ENCODE measurements at places on chromosomes 12 and 14.

DNA sequence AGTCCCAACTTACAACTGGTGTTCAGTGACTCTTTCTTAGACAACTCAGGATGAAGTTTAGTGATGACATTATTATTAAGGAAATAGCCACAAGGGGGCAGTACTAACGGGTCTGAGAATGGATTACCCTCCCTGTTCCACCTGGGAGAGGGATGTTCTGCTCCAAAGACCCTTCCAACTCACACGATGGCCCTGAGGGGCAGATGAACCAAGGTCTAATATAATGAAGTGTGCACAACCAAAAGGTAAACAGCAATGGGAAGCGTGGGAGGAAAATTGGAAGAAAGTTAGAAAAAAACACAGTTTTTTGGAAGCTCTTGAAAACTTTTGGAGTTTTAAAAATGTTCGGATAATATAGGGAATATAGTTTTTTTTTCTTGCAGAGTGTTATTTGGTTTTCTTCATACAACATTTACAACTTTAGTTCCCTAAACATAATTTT is 24.0 kb downstream of the FGF6 start:
- DNase-seq, result peak; percentile 49

GRCh38 chr14:62409169-62409568 is 636.1 kb downstream of the KCNH5 start:
- no peak for DNase-seq

DNA sequence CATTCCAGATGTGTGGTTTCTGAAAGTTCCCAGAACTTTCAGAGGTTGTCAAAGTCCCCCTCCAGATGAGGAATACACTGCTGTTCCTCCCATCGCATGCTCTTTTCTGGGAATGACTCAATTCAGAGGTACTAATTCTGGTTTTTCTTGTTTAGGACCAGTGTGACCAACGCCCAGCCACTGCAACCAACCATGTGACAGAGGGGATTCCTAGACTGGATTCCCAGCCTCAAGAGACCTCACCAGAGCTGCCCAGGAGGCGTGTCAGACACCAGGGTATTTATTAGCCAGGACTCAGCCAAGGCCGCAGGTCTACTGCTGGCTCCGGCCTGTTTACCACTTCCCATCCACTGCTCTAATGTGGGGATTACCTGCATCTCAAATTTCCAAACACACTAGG is 24.2 kb downstream of the TRAFD1 start:
- DNase-seq, result no peak

DNA sequence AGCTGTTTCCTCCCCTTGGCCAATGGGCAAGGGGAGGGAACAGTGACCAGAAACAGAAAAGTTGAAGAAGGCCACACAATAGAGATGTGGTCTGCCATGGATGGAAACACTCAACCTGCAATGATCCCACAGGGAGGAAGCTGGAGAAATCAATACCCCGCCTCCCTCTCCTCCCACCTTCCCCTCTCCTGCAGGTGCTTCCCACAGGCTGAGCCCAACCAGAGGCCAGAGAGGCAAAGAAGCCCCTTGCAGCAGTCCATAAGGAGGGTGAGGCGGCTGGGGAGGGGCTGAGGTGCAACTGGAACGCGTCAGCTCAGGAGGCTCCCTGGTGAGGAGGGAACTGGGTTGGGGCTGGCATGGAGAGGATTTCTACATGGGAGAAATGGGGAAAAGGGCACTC is 84.0 kb downstream of the RNF34 start:
- no peak for DNase-seq

DNA sequence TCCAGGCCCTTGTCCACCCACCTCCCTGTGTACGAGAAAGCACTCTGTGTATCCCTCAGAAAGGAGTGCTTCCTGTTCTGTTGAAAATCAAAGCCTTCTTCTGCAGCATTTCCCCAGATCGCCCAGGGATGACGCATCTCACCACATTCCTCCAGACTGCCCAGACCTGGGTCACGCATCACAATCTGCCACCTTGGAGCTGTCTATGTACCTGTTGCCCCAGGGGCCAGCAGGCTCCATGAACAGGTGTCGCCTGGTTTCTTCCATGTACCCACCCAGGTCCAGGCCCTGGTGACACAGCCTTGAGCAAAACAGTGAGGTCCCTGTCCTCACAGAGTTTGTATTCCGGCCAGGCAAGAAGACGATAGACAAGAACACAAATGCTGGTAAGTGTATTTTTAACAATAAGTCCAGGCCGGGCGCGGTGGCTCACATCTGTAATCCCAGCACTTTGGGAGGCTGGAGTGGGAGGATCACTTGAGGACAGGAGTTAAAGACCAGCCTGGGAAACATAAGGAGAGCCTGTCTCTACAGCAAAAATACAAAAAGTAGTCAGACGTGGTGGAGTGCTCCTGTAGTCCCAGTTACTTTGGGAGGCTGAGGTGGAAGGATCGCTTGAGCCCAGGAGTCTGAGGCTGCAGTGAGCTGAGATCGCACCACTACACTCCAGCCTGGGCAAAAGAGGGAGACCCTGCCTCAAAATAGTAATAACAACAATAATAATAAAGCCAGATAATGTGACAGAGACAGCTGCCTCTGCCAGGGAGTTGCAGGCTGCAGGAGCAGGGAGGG is 6.8 kb upstream of the PPP1R13B start:
- DNase-seq, result no peak

All from CD4-positive, alpha-beta T cell treated with Interleukin-21 for 1 hour (primary cell).